HCT116 (cell line): ENCODE measurements at places on chromosomes 6 and 20.

DNA sequence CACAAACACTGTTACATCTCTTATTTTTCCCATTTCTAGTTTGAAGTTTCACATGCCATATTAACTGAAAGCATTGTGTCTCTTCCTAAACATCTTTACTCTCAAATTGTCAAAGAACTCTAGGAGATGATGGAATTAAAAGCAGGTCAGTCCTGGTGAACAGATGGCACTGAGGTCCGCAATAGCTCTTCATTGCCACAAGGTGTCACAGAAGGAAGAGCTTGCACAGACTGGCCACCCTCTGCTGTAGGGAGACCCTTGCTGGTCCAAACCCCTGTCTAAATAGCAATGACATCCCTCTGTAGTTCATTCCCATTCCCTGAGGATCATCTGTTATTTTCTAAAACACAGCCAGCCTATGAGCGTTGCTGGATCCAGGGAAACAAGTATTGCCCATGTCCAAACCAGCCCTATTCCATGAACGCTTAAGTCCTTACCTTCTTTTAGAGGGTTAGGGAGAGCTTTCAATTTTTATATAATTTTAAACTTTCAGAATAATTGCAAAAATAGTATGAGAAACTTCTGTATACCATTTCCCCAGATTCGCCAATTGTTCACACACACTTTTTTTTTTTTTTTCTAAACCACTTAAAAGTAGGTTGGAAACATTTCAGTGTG lies 10.1 kb upstream of the HDAC2 start:
- DNase-seq = no peak

GRCh38 chr6:11208267-11208666 lies 24.2 kb downstream of the NEDD9 start:
- no peak for DNase-seq

DNA sequence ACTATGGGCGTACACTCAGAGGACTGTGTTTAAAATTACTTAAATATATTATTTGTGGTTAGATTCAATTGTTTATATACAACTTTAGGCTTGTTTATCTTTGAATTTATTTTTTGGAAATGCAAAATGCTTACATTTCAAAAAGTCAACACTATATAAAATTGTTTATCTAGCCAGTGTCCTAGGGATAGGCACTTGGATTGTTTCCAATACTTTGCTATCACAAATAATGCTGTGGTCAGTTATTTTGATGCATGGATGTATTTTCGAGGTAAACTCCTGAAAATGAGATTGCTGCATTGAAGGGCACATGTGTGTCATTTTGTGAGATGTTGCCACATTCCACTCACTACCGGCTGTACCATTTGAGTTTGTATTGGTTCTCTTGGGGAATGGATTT lies 213.9 kb downstream of the SLC24A3 start:
- no peak for DNase-seq

DNA sequence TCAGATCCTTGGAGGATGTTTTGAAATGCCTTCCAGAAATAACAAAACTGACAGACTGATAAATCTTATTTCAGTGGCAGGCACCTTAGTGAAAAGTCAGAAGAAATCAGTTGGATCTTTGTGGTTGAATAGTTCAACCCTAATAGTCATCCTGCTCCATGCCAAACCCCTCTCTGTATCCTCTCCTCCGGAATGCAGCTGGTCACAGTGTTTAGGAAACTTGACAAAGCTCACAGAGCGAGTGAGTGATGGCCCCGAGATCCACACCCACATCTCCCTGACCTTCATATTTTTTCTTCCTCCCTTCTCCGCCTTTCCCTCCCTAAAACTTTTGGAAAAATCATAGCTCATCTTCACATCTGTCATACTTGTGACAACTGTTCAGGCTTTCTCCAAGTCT lies 464.8 kb upstream of the CDH4 start:
- DNase-seq = no peak

DNA sequence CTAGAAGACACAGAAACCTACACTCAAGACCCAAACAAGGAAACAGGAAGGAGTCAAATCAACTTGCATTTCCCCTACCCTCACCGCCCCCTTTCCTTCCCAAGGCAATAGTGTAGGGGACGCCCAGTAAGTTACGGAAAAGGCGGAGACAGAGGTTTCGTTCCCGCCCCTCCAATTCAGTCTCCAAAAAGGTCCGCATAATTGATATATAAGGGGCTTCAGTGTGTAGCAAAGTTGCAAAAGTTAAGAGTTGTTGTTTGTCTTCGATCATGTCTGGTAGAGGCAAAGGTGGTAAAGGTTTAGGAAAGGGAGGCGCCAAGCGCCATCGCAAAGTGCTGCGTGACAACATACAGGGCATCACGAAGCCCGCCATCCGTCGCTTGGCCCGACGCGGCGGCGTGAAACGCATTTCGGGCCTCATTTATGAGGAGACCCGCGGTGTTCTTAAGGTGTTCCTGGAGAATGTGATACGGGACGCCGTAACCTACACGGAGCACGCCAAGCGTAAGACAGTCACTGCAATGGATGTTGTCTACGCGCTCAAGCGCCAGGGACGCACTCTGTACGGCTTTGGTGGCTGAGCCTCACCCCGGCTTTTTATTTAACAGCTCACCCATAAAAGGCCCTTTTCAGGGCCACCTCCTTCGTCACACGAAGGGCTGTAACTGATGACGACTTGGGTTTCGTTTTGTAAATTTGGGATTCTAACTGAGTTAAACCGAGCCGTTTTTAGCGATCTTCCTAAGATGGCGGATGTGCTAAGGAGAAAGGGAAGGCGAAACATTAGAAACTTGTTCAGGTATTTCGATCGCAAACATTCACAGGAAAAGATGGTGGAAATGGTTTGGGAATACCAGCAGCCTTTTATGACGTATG lies 124.6 kb upstream of the BTN3A2 start:
- DNase-seq = no peak

- DNase-seq = no peak
These were observed 115.9 kb upstream of the FRMD1 start for GRCh38 chr6:168194732-168195567.

DNA sequence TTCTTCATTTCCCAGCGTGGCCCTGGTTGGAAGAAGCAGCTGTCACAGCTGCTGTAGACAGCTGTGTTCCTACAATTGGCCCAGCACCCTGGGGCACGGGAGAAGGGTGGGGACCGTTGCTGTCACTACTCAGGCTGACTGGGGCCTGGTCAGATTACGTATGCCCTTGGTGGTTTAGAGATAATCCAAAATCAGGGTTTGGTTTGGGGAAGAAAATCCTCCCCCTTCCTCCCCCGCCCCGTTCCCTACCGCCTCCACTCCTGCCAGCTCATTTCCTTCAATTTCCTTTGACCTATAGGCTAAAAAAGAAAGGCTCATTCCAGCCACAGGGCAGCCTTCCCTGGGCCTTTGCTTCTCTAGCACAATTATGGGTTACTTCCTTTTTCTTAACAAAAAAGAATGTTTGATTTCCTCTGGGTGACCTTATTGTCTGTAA lies 292.7 kb downstream of the ESR1 start:
- DNase-seq = no peak

DNA sequence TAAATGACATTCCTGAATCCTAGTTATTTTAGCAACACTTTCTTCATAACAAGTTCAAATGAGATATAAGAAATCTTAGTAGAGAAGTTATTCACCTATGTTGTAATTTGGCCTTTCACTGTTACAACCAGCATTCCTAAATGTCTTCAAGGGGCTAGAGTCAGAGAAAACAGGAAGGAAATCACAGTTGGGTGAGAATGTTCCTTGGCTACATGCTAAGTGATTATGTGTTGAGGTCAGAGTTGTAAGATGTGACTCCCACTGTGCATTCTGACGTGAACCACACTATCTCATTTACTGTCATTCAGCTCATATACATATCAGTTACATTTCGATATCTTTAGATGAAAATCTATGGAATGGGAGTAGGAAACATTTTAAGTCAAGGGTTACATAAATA lies 51.0 kb upstream of the MLIP start:
- DNase-seq = no peak

- no peak for DNase-seq
These were observed 61.3 kb downstream of the ATRN start for GRCh38 chr20:3532089-3532615.

GRCh38 chr6:29510746-29511300 lies 23.1 kb upstream of the MAS1L start:
- no peak for DNase-seq

DNA sequence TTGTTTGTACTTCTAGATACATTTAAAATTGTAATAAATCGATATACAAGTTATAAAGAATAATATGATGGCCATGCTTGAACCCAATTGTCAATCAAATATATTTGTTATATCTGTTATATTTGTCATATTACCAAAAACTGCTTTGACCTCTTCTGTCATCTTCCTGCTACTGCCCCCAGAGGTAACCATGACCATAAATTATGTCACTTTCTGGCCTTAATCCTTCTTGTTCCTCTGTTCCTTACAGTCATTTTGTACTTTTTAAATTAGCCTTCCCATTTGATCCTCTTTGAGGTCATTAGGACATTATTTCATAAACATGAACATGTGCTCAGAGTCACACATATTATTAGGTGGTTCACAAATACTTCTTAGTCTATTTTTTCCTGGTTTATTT lies 124.7 kb downstream of the HFE start:
- DNase-seq = no peak

- no peak for DNase-seq
These were observed 156.3 kb downstream of the CARMIL1 start for GRCh38 chr6:25435416-25435985.

DNA sequence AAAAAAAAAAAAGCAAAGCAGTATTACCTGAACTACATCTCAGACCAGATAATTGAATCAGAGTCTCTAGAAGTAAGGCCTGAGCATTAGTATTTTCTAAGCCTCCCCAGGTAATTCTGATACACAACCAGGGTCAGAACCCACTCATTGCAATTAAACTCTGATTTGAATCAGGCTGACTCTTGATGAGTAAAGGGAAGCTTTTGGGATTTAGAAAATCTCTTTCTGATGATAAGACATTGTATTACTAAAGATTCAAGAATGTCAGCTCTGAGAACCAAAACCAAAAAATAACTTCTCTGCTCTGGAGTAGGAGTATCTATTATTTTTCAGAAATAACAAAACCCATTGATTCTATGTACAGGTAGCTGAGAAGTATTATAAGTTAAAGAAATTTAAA lies 100.1 kb upstream of the COL21A1 start:
- no peak for DNase-seq

- DNase-seq = no peak
These were observed 111.6 kb downstream of the SYCP2 start for GRCh38 chr20:59821788-59822187.

DNA sequence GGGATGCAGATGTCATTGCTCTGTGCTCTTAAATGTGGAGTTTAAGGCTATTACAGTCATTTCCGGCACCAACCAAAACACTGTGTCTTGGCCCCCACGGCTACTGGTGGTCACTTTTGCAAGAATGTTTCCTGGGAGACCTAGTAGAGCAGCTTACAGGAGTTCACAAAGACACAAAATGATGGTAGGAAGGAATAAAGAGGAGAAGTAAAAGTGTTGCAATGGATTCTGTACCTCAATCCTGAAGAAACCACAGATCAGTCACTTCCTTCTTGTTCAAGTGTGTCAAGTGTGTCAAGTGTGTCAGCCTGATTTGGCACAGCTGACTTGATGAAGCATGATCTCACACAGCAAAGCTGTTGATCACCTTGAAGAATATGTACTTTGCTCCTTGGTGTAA lies 344.0 kb downstream of the PLCB1 start:
- DNase-seq = no peak

- no peak for DNase-seq
These were observed 78.0 kb upstream of the AFDN start for GRCh38 chr6:167748458-167749379.

GRCh38 chr6:32763421-32763820 lies at the start of gene HLA-DQB2:
TSS of gene HLA-DQB2 (minus strand) at chr6:32763532. CDS start at chr6:32763470, 62 bp downstream.
- DNase-seq = peak; percentile 35

- DNase-seq = no peak
These were observed 9.4 kb upstream of the STX11 start for GRCh38 chr6:144140867-144141266.

- DNase-seq = no peak
These were observed 247.3 kb upstream of the TENT5A start for GRCh38 chr6:81999826-82000225.

DNA sequence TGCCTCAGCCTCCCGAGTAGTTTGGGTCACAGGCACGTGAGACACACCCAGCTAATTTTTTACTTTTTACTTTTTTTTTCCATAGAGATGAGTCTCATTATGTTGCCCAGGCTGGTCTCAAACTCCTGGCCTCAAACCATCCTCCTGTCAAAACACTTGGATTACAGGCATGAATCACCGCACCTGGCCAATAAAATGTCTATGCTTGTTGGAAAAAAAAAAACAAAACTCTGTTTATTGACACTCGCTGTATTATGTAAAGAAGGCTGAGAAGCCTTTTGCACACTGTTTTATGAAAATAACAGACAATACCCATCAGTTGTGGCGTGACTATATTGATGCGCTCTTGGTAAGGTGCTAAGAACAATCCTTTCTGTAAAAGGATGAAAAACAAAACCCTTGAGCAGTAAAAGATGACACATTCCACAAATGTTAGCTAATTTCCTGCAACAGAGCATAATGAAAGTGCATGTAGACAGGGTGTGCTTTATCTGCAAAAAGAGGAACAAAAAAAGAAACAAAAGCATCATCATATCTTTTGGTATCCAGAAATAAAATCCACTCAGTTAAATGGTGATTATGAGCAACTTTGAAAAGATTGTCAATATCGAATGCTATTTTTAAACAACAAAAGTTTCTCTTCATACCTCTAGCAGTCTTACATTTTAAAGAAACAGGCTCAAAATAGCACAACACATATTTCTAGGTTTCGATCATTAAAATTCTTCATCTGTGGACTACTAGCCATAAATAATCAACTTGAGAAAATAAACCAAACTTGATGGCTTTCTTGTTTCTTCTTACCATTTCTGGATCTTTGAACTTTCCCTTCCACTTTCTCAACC lies 108.3 kb upstream of the PHACTR1 start:
- no peak for DNase-seq

DNA sequence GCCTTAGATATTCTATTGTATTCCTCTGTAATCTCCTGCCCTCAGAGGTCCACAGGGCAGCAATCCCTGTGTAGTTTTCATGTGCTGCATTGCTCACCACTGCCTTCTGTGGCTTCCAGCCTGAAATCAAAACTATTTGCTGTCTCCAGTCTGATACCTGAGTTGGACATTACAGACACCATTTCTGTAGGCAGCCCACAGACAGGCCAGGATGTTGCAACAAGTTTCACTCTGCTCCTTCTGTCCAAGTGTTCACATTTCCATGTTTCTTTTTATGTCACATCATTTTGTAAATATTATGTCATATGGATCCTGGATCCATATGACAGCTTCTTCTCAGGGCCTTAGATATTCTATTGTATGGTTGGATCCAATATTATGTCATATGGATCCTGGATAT lies 21.7 kb downstream of the ECI2 start:
- DNase-seq = no peak

- no peak for DNase-seq
These were observed 2.1 kb downstream of the MAP3K7 start for GRCh38 chr6:90584636-90585255.

DNA sequence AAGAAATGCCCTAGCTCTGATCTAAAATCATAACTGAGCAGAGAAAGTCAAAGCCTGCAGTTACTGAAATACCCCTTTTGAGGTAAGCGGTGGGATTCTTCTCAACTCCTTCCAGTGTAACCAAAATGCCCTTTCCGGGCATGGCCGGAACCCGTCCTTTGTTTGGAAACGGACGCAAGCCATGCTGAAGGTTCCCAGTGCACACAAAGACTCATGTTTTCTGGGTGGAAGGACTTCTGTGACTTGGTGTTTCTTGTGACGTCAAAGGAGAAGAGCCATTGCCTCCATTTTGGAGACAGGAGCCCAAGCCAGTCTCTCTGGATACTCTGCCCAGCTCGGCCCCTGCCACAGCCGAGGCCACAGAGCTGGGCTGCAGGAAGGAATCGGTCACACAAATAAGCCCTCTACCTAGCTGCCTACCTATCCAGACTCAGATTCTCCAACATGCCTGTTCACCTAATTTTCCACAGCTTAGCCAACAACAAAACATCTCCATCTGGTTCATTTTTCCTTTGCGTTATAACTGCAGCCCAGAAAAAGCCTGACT lies 182.8 kb downstream of the TBXT start:
- no peak for DNase-seq
